ENCODE measurements at places on chromosomes 5 and 9.

- DNase-seq = no peak
These were observed 1.0 kb downstream of the BASP1 start for GRCh38 chr5:17218353-17219005.

GRCh38 chr9:127451858-127452656, 747 bp downstream of the LRSAM1 start:
- no peak for DNase-seq

DNA sequence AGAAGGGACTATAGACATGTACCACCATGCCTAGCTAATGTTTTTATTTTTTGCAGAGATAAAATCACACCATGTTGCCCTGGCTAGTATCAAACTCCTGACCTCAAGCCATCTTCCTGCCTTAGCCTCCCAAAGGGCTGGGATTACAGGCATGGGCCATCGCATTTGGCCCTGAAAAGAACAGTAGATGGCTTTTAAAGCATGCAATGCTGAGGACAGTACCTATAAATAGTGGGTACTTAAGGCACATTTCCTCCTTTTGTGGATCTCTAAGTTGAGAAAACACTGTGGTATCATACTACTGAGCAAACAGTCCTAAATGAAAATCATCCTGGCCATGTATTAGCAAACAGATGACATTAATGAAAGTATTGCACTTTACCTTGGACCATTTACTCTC, 119.4 kb downstream of the TTC39B start:
- no peak for DNase-seq

DNA sequence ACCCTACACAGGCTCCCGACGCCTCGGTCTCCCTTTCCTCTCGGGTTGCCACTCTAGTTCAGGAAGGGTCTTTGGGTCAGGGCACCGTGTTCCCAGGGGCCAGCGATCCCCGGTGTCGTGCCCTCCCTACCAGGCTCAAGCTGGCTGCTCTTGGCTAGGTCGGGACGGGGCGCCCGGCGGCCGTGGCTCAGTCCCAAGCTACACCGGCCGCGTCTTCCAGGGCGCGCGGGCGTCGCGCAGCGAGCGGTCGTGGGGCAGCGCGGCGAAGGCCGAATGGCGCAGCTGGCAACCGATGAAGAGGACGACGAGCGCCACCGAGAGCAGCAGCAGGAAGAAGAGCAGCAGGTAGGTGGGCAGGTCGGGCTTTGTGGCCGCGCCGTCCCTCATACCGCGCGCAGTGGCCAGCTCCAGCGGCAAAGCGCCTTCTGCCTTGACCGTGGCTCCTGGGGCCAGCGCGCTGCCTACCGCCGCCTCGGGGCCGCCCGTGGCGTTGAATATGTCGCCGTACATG, 892 bp downstream of the SMIM32 start:
- DNase-seq = no peak

DNA sequence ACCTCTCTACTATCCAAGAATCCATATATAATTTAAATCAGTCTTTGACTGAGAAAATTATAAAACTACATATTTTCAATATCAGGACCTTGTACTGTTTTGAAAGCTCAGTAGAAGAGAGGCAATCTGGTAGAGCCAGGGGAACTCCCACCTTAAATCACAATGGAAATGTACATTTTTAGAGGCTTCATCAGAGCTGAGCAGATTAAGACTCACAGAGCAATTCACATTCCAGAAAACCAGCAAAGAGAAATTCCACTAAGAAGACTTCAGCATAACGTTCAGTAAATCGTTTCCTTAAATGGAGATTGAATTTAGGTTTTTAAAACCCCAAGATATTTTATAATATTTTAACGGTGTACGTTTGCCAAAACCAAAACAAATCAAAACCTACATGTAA, 227.8 kb upstream of the TRPM3 start:
- no peak for DNase-seq

- DNase-seq = no peak
These were observed 61.3 kb downstream of the TTLL11 start for GRCh38 chr9:122031776-122032175.

GRCh38 chr5:130400091-130400490, 495.8 kb downstream of the CHSY3 start:
- no peak for DNase-seq

GRCh38 chr9:106722051-106722753, 140.8 kb upstream of the ZNF462 start:
- no peak for DNase-seq

DNA sequence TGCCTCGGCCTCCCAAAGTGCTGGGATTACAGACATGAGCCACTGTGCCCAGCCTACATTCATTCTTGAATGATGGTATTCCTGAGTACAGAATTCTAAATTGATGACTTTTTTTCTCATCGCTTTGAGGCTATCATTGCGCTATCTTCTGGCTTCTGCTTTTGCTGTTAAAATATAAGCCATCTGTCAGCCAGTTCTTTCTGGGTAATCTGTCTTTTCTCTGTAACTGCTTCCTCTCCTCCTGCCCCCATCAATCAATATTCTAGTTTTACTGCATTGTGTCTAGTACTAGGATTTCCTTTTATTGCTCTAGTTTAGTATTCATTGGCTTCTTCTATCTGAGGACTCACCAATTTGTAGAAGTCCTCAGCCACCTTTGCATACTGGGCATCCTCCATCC, 89.0 kb downstream of the PLPP1 start:
- no peak for DNase-seq

- DNase-seq = no peak
These were observed 178.9 kb downstream of the SH3GL2 start for GRCh38 chr9:17757816-17758215.

GRCh38 chr5:68134033-68134668, 81.4 kb upstream of the PIK3R1 start:
- no peak for DNase-seq

DNA sequence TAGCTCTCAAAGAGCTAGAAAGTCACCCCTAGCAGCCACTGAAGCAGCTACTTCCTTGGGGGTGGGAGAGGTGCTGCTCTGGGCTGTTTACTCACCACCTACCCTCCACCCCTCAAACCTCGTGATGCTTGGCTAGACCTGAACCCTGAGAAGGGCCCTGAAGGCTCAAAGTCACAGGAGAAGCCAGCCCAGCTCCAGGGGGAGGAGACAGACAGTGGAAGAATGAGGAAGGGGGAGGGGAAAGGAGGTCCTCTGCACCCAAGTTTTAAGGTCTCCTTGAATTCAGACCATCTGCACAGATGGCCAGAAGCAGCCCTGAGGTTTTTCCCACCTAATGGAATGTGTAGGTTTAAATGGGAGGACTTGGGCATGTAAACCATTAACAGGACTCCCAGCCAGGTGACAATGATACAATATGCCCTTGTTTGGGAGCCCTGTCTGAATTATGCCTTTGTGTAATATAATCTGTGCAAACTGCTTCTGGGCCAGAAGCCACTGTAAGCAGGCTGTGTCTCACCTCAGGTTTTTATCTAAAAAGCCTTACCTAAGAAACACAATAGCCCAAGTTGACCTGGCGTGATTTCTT, 180.5 kb downstream of the PIK3R1 start:
- no peak for DNase-seq

DNA sequence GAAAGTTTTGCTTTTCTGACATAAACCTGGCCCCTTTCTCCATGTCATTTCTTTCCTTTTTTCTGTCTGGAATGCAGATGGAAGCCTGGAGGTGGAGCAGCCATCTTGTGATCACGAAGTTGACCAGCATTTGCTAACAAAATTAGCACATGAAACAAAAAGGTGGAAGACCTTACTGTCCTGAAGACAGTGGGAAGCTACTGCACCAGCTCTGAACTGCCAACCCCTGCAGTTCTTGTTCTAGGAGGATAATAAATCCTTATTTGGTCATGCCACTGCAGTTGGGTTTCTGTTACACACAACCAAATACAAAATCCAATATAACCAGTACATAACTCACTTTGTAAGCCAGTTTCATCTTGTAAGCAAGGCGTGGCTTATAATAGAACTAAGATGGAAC, 249.4 kb upstream of the TBCA start:
- no peak for DNase-seq

- no peak for DNase-seq
These were observed 182.6 kb upstream of the TBCA start for GRCh38 chr5:77958642-77959330.
